Esophagus (tissue), 2 donors: ENCODE measurements at places on chromosomes 2 and 18. TPM values are rescaled to one million over a fixed set of nuclear protein-coding genes. Genes with fewer than 3 reads are reported as not detected.

Gene ALLC
- 0.04 TPM for polyA plus RNA-seq

Gene GLI2
- polyA plus RNA-seq: 0.31 TPM

Gene NAGK
- polyA plus RNA-seq: 374 TPM

Gene RAD51AP2
- 0.05 TPM for polyA plus RNA-seq

Gene CRYBA2
- 0.47 TPM for polyA plus RNA-seq
